ENCODE measurements at places on chromosomes 6 and 20. TPM values are rescaled to one million over a fixed set of nuclear protein-coding genes. Genes with fewer than 3 reads are reported as not detected.

Gene CARMIL1
- 88.4 TPM for total RNA-seq

Gene CDC40
- 24.5 TPM for total RNA-seq

Gene BCAS4
- total RNA-seq = 11.3 TPM

Gene TMX4
- 16.3 TPM for total RNA-seq

- DNase-seq = peak; percentile 72
Measured at GRCh38 chr6:166112580-166112979, 55.1 kb downstream of the TBXT start.

GRCh38 chr20:15332711-15333160 lies 995.3 kb upstream of the FLRT3 start:
- no peak for DNase-seq

GRCh38 chr6:5398530-5398929 lies 137.2 kb downstream of the FARS2 start:
- DNase-seq = no peak

GRCh38 chr6:26175428-26176181 lies 88.4 kb downstream of the HFE start:
- peak; percentile 72 for DNase-seq

GRCh38 chr6:138225953-138226352 lies 7.7 kb upstream of the PBOV1 start:
- no peak for DNase-seq

- no peak for DNase-seq
Measured at GRCh38 chr6:84242265-84242664, 14.8 kb upstream of the CEP162 start.

- DNase-seq = no peak
Measured at GRCh38 chr6:19569563-19569962, 267.6 kb upstream of the ID4 start.

DNA sequence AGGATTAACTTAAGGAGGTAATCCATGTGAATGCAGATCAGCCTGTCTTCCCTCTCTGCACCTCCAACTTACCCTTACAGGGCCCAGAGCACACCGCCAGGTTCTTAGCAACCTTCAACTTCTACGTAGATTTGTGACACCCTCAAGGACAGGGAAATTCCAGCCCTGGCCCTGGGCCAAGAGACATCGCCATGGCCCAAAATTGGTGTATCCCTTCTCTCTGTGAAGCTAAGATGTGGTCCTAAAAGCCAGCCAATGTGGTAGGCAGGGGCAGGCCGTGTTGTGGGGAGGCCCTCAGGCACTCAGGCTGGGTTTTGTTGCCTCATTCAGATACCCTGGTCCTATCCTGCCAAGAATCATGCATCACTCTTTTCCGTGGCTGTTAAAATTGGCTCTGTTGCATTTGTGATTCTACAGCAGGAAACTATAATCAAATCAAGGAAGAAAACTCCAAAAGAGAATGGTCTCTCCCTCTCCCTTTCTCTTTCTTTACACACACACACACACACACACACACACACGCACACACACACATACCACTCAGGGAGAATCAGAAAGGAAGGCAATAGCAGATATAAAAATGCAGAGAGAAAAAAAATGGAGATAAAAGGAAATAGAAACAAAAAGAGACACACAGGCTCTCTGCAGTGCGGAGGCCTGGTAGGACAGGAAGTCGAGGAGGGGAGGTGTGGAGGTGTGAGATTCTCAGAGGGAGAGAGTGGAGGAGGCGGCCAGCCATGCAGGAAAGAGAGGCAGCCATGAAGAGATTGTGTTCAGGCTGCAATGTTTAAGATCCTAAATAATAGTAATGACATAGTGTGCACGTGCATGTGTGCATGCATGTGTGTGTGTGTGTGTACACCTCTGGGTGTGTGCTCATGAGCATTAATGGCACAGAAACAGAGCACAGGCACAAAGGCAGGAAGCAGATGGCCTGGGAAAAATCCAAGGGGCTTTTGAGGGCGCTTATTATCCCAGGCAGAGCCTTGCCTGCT lies 201.8 kb upstream of the LRFN2 start:
- no peak for DNase-seq

- no peak for DNase-seq
Measured at GRCh38 chr6:109515781-109516409, 32.9 kb upstream of the ZBTB24 start.

DNA sequence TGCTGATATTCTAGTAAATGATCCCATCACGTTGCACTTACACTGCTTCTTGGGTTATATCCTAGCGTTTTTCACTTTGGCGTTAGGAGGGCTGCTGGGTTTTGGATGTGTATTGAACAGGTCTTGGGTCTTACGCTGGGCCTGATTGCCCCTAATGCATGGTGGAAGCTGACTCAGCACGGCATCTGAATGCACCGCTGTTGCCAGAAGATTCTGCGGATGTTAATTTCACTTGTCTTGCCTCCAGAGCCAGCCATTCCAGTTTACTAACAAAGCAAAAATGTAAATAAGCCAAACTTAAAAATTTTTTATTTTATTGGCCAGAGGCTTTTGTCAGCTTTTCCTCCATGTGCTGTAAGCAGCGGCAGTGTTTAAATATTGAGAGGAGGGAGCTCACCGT lies 233.5 kb downstream of the TMEM242 start:
- no peak for DNase-seq

DNA sequence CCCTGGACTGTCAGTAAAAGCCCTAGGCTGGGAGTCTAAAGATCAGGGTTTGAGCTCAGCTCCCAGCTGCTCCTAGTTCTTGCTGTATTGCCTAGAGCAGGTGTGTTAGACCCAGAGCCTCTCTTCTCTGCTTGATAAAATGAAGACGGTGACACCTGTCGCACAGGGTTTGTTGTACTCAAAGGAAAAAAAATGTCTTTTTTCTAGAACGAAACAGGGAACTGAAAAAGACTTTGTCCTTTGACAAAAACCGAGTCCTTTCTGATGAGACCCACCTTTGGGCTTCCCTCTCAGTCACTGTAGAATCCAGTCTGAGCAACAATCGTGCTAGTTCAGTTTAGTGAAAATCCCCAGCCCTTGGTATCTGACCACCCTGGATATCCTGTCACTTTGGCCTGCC lies 102.1 kb upstream of the LAMP5 start:
- DNase-seq = no peak

- no peak for DNase-seq
Measured at GRCh38 chr20:46641424-46641823, 9.8 kb downstream of the SLC13A3 start.

DNA sequence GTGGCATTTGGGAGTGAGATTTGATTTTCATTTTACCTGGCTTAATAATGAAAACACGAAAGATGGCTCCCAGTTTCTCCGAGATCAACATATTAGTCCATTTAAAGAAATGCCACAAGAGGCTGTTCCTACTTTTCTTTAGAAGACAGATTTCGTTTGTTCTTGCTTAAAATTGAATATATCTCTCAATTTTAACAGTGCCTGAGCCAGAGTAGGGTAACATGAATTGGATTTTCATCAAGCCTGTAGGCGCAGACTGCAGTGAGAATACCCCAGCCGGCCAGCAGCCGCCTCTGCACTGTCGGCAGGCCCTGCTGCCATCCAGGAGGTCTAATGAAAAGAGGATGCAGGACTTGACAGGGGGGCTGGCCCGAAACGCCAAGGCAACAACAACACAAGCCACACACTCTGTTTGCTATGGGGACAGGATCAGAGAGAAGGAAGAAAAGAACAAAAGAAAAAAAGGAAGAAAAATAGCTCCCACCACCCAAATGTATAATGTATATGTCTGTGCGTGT lies 72.5 kb downstream of the PPP1R3G start:
- DNase-seq = no peak

GRCh38 chr20:33160681-33161080 lies 7.3 kb upstream of the BPIFA2 start:
- no peak for DNase-seq

DNA sequence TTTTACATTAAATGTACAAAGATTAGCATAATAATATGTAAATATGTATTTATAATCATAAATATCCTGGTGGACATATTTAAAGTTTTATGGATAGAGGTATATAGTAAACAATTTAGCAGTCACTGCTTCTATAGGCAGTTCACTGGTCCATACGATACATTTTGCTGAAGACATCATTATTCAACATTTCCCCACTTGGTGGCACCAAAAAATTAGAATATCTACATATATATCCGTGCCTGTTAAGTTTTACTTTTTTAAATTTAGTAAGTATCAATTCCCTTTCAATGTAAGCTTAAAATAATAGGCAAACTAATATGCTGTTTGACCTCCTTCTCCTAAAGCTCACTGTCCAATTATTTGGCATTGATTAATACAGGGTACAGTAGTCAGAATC lies 64.2 kb downstream of the LMBRD1 start:
- no peak for DNase-seq

DNA sequence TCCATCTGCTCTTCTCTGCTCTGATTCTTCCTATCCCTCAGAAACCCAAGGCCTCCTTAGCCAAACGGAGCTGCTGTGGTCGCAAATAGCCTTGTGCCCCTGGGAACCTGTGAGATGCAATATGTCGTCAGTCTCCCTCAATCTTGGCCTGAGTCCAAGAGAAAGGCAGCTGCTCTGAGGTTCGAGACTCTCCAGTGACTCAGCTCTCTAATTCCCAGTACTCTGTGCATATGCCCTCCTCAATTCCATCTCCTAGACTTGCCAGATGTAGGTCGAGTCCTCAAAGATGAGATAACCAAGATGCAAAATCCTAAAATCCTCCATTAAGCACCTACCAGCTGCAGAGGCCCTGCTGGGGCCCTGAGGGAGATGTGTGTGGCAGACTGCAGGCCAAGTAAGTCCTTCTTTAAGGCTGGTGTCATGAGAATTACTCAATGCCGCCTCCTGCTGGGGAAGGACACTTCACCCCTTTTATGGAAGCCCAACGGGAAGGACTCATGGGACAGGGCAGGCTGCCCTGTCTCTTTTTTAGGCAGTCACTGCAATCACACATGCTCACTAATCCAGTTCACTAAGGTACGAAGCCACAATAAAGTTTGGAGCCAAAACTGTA lies 28.5 kb downstream of the C6orf15 start:
- peak; percentile 61 for DNase-seq

- DNase-seq = no peak
Measured at GRCh38 chr6:66159937-66160336, 452.9 kb upstream of the EYS start.

All from Calu3 (cell line).